ENCODE measurements at places on chromosomes 11 and 22.
A peak's percentile ranks its signal among the peaks of the same experiment; 100 is the strongest.

DNA sequence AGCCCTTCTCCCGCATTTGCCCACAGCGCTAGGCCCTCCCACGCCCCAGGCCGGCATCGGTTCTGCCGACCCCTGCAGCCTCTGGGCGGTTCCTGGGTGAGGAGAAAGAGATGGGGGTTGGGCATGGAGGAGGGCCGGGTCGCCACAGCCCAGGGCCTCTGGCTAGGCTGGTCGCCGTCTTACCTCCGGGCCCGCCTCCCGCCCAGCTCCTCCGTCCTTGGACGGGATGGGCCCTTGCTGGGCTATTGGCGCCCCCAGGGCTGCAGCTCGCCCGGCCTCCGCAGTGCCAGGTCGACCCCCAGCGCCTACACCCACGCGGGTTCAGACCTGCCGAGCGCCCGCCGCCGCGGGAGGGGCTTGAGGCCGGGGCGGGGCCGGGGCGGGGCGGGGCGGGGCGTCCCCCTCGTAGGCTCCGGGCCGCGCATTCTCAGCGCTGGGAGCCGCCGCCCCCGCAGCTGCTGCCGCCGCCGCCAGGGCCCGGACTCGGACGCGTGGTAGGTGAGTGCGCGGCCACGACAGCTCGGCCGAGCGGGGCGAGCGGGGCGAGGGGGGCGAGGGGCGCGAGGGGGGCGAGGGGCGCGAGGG is at the start of gene CD151:
Gene CD151, plus strand, starts transcription at position 424 of the 585 bp plus-strand sequence. CDS start 3,118 bp downstream, outside the sequence.
- DNase-seq = peak; percentile 62

GRCh38 chr11:65416841-65417701 is 5.5 kb upstream of the NEAT1 start:
- DNase-seq = peak; percentile 40

DNA sequence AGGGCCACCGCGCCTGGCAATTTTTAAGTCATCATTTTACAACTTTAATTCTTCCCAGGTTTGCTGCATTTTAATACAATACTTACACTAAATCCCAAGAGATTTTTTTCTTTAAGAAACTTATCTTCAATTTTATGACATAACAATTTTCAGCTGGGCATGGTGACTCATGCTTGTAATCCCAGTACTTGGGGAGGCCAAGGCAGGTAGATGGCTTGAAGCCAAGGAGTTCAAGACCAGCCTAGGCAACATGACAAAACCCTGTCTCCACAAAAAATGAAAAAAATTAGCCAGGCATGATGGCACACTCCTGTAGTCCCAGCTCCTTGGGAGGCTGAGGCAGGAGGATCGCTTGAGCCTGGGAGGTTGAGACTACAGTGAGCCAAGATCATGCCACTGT is 38.8 kb downstream of the CLDN25 start:
- DNase-seq = peak; percentile 68

- peak; percentile 20 for DNase-seq
These were observed 164.1 kb upstream of the NCAM1 start for GRCh38 chr11:112797092-112797491.

DNA sequence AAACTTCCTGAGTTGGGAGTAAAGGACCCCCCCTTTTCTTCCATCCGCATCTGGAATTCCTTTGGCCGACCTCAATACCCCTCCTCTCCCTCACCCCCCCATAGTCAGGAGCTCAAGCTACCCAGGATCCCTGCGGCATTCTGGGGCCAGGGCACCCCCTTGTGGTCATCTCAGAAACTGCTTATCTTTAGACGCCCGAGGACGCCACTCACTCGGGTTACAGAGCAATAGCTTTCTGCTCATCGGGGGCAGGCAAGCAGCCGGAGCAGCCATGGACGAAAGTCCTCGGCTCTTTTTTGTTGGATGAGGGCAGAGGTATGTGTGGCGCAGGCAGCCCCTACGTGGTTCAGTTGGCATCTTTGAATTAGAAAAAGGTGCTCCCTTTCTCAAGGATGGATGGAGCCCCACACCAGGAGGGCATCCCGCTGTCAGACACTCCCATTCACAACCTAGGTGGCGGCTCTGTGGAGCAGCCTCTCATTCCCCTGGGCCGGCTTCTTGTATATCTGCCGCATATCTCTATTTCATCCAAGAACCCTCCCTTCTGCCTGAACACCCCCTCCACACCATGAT is 2.3 kb downstream of the C1QTNF5 start:
- no peak for DNase-seq

GRCh38 chr11:34029176-34029575 is 22.4 kb upstream of the CAPRIN1 start:
- no peak for DNase-seq

DNA sequence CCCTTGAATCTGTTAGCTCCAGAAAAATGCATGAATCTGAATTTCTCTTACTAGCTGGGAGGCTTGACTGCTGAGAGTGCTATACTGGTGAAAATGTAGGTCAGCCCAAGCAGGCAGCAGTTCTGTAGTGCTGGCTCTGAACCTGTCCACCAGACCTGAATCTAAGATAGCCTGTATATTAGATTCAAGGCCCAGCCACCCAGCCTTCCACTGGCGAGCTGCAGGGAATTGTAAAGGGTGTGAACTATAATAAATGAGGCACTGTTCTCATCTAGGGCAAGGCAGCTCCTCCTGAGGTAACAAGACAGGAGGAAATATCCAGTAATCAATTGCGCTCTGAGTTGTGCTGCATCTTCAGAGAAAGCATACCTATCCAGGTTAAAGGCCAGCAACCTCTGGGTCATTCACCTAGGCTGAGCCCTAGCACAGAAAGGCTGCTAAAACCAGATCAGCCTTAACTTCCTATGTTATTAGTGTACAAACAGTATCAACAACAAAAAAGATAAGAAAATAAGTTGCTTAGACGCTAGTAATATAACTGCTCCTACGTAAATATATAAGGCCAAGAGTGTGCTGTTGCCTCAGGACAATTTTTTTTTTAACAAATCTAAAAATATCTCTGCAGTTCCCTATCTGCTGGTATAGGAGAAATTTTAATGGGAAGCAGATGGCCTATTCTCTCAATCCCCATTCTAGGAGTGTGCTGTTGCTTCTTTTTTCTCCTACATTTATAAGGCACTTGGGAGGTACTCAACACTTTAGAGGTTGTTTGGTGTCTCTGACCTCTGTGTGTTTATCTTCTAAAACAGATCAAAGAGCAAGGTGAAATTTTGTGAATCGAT is 63.0 kb downstream of the RELT start:
- DNase-seq = no peak

DNA sequence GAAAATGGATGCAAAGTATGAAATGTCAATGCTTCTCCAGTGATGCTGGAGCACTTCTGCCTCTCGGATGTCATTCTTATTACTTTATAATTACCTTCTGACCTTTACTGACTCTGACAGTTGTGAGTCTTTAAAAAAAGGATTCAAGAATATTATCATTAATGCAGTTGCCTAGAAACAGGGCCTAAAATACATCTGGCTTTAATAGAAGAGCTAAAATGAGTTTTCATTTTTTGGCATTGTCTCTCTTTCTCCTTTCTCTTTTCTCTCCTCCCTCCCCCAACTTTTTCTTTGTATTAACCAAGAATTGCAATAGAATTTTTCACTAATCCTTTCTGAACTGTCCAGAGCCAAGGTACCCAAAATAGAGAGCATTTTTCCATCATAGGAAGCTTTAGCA is 45.9 kb downstream of the FDX1 start:
- no peak for DNase-seq

GRCh38 chr22:50531962-50532674 is 2.3 kb upstream of the TYMP start:
- peak; percentile 81 for DNase-seq

DNA sequence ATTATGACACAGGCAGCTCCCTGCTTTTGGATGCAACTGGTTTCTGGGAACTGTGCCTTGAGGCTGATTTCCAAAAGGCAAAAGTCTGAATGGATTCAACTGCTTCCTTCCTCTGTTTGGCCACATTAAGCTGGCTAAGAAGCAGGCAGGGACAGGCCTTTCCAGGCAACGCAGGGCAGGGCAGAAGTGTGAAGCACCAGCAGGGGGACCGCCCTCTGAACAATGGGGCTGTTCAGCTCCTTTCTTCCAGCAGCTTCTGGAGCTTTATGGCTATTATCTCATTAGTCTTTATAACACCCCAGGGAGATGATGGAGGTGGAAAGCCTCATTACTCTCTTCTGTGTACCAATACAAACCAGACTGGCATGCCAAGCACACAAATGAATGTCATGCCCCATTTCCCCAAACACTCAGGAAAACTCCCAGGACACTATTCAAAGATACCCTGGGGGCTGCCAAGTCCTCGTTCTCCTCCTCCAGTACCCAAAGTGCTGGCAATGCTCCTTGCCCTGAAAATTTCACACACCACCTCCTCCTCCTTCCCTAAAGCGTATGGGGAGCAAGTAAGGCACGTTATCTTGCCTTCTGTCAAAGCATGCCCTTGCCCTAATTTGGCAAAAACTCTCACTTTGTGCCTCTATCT is 21.3 kb downstream of the MORC2 start:
- DNase-seq = no peak

DNA sequence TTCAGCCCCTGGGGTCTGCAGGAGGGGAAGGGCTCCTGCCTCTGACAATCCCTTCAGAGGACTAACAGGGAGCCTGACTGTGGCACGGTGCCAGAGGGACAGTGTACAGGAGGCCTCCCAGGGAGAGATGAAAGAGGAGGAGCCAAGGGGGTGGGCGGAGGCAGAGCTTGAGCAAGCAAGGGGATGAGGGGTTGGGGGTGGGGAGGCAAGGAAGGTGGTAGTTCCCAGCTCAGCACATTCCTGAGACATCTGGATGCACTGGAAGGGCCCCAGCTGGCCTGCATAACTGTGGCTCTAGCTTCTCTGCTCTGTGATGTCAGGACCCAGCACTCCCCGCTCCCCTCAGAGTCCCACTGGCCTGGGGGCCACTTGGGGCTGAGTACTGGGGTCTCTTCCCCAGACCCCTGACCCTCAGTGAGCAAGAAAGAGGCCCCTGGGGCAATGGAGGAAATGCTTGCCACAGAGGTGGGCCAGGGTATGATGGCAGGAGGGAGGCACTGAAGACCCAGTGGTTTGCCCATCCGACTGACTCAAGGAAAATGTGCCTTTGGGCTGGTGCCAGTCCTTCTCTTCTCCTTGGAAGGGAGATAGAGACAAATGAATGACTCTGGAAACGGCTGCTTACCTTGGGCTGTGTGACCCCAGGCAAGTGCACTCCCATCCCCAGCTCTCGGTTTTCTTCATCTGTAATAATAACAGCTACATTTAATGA is 13.3 kb downstream of the CREB3L1 start:
- DNase-seq = peak; percentile 97

DNA sequence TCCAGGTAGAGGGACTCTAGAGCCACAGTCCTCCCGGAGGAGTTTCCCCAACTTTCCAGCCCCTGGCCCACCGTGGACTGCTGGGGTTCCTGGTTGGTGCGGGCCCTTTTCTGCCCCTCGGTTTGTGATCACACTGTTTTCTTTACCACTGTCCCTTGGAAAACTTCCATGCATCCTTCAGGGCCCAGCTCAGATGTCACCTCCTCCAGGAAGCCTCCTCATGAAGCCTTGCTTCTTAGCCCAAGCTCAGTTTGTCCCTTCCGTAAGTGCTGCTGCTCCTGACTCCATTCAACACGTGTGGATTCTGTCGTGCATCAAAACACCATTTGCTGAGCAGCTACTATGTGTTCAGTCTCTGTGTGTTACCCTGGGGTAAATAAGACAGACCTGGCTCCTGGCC is 15.9 kb upstream of the TPCN2 start:
- DNase-seq = no peak

- DNase-seq = no peak
These were observed 16.3 kb downstream of the CHRDL2 start for GRCh38 chr11:74714904-74715303.

DNA sequence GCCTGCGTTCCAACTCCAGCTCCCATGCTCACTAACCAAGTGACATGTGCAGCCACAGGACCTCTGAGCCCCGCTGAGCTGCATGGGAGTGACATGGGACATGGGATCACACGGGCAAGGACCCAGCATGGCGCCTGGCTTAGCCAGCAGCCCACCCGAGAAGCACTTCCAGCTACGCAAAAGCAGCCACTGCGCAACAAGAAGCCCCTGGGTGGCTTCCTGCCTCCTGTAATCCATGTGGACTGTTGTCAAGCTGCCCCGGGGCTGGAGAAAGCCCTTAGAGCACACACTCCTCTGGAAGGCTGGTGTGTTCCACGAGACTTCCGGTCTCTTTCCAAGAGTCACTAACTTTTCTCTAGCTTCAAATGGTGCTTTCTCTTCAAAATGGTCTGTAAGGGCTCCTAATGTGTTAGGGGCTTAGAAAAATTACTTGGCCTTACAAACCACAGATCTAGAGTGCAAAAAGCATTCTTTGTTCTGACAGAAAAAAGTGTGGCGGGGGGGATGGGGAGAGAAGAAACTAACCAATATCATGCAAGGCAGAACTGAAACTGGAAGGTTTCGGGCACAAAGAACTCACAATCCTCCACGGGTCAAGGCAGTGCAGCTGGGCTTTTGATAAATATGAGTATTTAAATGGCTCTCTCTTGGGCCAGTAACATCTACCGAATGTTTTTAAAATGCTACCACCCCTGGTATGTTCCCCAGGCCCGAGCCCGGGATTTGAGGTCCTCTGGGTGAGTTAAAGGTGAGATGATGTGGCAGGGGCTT is 5.5 kb downstream of the C11orf24 start:
- DNase-seq = no peak

GRCh38 chr11:17413414-17414316 is 25.2 kb upstream of the KCNJ11 start:
- no peak for DNase-seq

- DNase-seq = peak; percentile 88
These were observed 33.7 kb downstream of the C11orf71 start for GRCh38 chr11:114366331-114367243.

- DNase-seq = peak; percentile 48
These were observed 455.8 kb downstream of the TMEM135 start for GRCh38 chr11:87493516-87493915.

DNA sequence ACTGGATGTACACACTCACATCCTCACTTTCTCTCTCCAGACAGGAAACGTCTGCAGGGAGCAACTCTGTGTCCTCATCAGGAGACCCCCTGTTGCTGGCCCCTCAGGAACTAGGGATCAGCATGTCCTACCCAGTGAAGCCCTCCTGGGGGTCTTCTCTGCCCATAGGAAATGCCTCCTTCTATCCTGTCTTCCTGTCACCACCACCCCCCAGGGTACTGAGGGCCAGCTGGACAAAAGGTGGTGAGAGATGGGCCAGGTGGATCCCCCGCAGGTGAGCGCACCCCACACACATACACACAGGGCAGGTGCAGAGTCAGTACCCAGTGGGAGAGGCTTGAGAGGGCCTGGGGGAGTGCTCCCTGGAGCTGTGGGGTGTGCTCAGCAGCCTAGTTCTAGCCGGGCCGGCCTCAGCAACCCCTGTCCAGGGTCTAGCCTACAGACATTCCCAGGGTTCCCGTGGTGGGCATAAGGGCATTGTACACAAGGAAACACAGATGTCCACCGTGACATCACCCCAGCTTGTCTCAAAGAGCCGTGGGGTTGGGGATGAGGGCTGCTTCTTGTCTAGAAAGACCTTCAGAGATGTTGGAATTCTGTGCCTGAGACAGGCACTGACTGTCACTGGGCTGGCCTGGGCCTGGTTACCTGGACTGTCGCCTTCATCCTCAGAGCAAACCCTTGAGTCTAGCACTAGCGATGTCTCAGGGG is 9.2 kb downstream of the GP1BB start:
- no peak for DNase-seq

Measured in M059J (cell line).